ENCODE measurements at places on chromosomes 3 and 15.

GRCh38 chr3:146640955-146641867, 36.1 kb upstream of the PLSCR5 start:
- peak; percentile 47 for DNase-seq

DNA sequence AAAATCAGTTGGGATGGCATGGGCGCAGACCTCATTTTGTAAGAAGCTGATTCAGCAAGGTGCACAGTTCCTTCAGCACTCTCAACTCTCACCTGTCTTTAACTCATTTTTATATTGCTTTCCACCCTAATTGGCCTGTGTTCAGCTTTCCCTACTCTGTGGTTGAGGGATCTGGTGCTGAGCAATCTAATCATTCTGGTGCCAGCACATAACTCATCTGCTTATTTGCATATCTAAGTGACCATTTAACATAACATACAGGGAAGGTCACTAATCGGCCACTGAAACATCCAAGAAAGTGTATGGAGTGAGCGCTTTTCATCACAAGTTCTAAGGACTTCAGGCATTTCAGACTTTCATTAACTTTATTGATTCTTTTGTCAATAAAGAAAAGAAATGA, 303.4 kb upstream of the ROPN1 start:
- no peak for DNase-seq

DNA sequence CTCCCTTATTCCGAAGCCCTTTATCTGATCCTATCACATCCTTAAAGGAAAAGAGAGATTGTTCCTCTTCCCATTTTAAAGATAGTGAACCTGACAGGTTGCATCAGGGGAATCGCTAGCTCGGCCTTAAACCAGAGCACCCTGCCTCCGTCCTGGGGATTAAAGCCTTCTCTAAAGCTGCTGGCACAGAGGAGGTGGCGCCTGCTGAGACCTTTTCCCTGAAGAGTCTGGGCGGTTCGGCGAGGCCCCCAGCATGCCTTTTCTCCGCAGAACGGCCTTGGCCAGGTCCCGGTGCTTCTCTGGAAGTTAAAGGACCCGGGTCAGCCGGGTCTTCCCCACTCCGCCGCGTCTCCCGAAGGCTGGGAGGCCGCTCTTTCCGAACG, 593 bp downstream of the FAM219B start:
- DNase-seq = peak; percentile 48

GRCh38 chr3:111539351-111540331, 2.4 kb upstream of the CD96 start:
- DNase-seq = no peak

DNA sequence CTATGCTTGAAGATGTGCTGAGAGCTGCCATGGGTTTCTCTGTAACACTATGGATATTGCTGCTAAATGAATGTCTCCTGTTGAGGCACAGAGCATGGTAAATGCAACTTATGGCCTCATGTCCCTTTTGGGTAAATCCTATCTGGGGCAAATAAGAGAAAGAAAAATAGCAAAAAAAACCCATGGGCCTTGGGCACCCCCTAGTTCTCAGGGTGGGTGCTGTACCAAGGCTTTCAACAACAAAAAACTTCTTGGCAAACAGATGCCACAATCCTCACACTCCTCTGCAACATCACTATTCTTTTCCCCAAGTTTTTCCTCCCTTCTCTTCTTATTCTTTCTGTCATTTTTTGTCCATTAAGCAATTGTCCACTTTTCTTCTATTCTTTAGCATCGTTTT, 340.1 kb upstream of the ROBO2 start:
- no peak for DNase-seq

- DNase-seq = peak; percentile 41
Measured at GRCh38 chr3:10666621-10667020, 149.4 kb upstream of the SLC6A11 start.

- no peak for DNase-seq
Measured at GRCh38 chr15:79994615-79995014, 23.6 kb upstream of the BCL2A1 start.

DNA sequence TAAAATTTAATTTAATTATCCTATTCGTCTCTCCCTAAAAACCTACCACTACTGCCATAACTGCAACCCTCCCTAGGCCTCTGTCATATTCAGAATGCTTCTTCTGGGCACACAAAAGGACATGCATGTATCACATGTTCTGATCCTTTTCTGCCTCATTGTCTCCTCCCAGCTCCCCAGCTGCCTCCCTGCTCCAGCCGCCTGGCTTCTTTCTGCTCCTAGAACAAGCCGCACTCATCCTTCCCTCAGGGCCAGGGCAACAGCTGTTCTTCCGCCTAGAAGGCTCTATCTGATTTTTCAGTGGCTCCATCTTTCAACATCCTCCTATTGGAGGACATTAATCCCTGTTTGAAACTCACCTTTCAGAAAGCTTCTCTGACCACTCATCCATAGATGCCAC, 38.6 kb downstream of the TMED3 start:
- DNase-seq = no peak
